ENCODE measurements at places on chromosomes 16 and 17.

DNA sequence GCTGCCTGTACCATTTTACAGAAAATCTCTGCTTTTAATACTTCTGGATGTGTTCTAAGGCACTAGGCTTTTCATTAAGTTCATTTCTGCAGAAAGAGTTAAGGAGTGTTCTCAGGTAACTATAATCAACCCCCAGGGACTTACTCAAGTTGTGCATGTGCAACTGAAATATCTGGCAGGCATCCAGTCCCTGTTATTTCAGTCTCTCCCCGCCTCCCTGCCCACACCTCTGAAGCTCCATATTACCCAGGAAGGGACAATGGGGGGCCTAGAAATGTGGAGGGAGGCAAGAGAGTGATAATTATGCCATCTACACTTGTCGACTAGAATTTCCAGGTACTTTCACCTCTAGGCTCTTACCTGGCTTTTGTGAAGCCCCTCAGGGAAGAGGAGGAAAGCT is 432.2 kb downstream of the MAF start:
- no peak for DNase-seq

DNA sequence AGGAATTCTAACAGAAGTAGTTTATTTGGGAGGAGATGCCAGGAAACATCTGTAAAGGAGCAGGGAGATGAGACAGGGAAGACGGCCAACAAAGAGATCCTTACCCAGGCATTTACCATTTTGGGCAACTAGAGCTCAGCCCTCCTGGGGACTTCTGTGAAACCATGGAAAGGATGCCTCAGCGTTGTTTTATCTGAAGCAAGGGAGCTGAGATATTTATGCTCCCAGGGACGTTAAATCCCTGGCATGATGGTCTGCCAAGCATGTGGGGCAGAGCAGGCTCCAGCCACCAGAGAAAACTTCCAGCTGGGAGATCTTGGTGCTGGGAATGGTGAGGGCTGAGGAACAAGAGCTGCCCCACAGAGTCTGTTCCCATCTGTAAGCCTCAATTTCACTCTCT is 114.8 kb upstream of the FOXF1 start:
- no peak for DNase-seq

DNA sequence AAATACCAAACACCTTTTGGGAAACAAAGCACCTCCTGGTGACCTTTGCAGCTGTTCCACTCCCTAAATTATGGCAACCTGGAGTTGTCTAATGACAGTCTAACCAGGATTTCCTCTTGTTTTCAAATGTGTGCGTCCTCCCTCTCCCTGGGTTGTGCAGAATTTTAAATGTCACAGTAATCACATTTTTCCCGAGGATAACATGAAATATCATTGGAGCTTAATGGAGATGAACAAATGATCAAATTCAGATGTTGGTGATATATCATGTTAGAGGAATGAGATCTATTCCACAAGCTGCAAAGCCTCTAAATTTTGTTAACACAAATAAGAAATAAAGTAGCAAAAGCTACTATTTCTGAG is 86.9 kb upstream of the HLF start:
- no peak for DNase-seq

DNA sequence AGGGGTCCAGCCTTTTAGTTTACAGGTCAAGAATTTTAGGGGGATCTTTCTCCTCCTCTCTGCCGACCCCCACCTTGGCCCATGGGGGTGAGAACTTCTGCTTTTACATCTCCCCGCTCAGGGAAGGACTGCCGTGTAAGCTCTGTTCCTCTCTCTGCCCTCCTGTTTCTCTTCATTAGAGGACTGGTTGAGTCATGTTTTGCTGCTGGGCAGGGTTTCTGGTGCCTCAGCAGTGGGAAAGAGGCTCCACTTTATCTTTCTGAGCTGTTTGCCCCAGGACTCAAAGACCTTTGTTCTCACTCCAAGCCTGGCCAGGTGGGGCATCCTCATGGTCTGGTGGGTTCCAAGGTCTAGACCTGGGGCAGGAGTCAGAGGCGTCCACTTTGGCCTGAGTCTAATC is 93.0 kb downstream of the UTP18 start:
- DNase-seq = no peak

- DNase-seq = no peak
Observed at GRCh38 chr16:65905331-65905730, 461.2 kb upstream of the CDH5 start.

DNA sequence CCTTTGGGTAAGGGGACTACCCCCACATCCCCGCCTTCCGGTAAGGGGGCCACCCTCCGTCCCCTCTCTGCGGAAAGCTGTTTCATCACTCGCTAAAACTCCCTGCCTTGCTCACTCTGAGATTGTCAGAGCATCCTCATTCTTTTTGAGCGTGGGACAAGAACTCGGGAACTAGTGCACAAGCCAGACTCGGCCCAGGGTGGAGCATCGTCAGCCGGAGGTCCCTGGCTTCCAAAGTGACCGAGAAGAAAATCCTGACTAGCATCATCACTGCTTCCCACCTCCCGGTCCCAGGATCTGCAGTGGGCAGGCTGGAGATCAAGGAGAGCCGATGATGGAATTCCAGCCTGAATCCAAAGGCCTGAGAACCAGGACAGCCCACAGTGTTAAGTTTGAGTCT is 380.3 kb downstream of the SEC14L1 start:
- DNase-seq = no peak

GRCh38 chr16:2520784-2521531 is 787 bp downstream of the AMDHD2 start:
- no peak for DNase-seq

- no peak for DNase-seq
Observed at GRCh38 chr16:71490361-71490760, 1.2 kb upstream of the ZNF19 start.

DNA sequence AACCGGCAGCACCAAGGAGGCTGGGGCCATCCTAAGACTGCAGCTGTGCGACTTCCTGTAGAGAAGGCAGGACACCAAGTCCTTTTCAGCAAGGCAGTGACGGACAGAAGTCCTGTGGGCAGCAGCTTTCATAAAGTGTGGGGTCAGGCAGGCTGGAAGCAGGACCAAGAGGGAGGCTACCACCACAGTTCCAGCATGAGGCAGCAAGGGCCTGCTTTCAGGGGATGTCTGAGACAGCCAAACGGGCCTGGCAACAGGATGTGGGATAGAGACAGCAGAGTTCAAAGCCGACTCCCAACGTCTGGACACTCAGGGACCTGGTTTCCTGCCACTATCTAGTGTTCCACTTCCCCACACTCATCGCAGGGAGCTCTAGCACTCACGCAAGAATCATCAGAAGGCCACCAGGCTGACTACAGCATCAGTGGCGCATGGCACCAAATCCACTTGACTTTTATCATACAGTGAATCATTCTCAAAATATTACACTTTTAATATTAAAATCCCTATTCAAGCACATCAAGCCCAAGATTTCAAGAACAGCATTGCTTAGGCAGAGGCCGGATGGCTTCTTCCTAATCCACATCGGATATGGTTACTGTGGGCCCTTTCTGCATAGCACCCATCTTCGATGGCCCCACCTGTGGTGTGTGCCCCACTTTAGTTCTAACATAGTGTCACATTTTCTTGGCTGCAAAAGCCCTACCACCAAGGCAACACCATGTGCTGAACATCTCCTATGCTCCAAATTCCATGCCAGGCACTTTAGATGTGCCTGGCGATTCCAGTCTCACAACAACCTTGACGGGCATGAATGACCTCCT is 5.2 kb downstream of the USP7 start:
- DNase-seq = no peak

DNA sequence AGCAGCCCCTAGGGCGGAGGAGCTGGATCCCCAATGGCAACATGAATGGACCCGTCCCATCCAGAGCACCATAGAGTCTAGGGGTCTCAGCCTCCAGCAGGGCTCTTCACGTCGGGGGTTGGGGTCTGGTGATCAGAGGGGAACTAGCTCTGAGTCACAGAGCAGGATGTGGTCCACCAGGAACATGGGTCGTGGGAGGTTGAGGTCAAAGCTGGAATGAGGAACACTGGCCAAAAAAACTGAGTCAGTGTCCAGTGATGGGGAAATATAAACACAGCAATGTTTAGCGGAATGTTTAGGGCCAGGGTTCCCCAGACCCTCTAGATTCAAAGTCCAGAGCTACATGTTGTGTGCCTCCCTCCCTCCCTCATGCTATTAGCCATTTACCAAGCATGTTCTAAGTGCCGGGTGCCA is 79.1 kb upstream of the C16orf82 start:
- peak; percentile 19 for DNase-seq

DNA sequence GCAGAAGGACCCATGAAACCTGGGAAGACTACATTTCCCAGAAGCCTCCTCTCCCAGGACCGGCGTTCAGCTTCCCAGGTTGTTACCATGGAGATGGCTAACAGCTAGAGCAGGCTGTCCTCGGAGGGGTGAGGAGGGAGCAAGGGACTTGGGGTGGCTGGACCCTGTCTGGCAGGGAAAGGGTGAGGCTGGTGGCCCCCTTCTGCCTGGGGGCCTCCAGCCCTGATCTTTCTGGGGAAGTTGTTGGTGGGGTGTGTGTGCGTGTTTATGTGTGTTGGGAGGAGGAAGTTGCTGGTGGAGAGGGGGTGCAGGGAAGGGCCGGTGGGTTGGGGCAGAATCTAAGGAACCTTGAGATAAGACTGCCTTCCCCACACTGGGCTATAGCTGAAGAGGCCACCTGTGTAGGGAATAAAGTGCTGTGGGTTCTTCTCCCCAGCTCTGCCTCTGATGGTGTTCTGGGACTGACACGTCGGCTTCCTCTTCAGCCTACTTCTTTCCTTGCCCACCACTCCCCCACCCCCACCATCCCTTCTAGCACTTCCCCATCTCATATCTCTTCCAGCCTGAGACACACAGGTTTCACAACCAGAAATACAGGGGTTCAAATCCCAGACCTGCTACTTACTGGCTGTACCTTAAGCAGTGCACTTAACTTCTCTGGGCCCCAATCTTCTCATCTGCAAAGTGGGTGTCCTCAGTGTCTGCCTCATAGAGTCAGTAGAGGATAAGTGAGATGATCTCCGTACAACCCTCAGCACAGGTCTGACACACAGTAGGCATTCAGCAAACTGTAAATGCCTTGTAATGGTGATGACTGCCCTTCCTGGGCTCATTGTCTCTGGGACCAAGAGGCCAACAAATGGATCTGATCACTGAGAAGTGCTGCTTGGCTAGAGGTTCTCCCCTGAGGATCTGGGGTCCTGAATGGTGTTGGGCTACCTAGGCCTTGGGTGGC is at the start of gene DRC7:
DRC7 (plus strand) TSS at position 82 of the 955 bp plus-strand sequence. CDS start 3,144 bp downstream, outside the sequence.
- DNase-seq = peak; percentile 58

DNA sequence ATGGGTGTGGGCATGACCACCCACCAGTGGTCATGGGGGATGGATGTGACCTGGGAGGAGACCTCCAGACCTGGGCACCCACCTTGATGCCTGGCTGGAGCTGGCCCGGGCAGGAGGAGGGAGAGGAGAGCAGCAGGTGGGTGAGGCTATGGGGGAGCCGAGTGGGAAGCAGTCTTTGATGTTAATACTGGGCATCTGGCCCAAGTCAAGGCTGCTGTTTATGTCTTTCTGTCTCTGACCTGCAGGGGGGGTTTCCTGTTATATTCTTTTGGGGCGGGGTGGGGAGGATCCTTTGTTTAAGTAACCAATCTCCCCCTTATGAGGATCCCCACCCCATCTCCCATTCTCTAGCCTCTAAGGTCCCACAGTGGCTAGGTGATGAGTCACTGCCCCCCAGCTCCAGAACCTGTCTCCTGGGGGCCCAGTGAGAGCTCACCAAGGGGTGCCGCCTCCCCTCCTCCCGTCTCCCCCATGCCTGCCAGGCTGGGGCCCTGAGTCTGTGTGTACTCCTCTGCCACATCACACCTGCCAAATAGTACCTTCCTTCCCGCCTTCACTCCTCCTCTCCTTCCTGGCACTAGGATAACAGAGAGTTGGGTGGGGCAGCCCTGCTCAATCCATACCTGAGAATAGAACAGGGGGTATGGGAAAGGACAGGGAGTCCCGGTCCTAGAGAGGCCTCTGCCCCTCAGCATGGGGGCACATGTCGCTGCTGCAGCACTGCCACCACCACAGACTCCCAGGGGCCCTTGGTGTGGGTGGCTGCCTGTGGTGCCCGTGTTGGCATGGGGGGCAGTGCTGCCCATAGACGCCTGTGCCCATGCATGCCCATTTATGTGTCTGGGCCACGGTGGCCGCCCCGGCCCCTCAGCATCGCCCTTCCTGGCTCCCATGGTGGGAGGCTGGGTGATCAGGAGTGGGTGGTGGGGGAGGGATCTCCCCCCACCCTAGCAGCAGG is 7.3 kb downstream of the THRA start:
- peak; percentile 79 for DNase-seq

DNA sequence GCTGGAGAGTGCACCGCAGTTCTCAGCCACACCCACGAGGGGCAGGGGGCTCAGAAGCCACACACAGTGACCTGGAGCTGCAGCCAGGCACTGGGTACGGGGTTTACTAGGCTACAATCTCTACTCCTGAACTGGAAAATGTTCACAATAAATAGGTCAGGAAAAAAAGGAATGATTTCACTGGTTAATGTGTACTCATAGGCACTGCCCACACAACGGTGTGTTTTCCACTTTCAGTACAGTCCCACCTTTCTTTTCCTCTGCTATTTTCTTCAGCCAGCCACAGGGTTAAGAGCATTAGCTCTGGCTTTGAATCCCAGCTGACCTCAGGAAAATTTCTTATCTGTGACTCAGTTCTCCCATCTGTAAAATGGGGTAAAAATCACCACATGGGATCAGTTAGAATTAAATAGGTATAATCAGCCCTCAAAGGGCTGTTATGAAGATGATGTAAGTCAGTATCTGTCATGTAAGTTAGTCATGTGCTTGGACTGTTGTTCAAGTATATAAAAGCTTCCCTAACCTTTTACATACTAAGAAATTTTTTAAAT is 35.7 kb downstream of the ZCCHC14 start:
- no peak for DNase-seq

DNA sequence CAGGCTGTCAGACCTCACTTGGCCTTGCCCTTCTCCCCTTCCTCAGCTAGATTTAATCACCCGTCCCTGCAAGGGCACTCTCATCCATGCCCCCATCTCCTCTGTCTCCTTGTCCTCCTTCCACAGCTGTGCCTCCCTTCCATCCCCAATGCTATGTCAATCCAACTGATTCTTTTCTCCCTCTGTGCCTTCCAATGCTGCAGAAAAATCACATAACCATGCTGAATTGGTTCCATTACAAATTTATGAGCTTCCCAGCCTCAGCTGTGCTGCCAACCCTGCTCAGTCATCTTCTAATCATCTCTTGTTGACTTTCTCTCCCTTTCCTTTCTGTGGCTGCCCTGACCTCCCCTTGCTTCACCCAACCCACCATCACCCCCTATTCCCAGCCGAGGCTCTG is 56.3 kb upstream of the PIRT start:
- no peak for DNase-seq

- peak; percentile 69 for DNase-seq
Observed at GRCh38 chr17:8189041-8189710, 804 bp downstream of the BORCS6 start.

GRCh38 chr16:1938316-1938715 is 4.7 kb downstream of the MSRB1 start:
- no peak for DNase-seq
